GM03348 (cell line): ENCODE measurements at places on chromosomes 4 and X.

DNA sequence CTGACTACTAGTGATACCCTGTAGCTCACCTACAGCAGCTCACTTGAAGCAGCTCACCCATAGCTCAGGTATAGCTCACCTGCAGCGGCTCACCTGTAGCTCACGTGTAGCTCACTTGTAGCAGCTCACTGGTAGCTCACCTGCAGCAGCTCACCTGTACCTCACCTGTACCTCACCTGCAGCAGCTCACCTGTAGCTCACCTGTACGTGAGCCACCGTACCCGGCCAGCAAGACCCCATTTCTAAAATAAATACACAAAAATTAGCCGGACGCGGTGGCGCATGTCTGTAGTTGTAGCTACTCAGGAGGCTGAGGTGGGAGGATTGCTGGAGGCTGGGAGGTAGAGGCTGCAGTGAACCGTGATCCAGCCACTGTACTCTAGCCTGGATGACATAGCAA, 30.6 kb downstream of the SHOX start:
- no peak for DNase-seq

GRCh38 chrX:79107891-79108718, 36.4 kb upstream of the GPR174 start:
- DNase-seq: no peak

- DNase-seq: no peak
Observed at GRCh38 chr4:109211671-109212070, 90.8 kb downstream of the COL25A1 start.

DNA sequence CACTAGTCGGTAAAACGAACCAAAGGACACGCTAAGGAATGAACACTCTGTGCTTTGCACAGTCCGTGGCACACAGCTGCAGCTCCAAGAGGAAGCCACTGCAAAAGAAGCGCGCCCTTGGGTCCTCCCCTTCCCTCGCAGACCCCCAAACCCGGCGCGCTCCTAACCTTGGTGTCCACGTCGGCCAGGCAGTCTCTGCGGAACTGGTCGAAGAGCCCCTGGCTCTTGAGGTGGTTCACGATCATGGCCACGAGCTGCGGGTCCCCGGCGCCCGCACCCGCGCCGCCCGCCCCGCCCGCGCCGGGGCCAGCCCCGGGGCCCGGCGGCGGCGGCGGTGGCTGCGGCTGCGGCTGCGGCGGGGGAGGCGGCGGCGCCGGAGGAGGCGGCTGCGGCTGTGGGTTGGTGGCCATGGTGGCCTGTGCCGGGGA, 333 bp downstream of the BOD1L1 start:
- no peak for DNase-seq

DNA sequence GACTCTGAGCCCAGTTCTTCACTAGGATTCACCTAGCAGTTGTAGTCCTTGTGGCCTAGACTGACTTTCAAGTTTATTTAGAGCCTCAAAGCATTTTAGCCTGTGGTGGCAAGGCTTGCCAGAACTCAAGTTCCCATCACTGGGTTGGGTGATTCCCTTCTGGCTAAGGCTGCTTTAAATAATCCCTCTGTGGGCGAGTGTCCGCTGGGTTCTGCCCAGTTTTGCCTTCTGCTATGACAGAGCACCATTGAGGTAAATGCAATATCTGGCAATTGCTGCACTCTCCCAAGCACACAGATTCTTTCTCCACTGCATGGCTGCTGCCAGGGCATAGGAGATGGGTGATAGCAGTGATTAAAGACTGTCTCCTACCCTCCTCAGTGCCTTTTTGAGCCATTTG, 90.8 kb upstream of the RLIM start:
- no peak for DNase-seq

GRCh38 chr4:139171876-139172691, 4.9 kb downstream of the ELF2 start:
- DNase-seq: peak; percentile 46

DNA sequence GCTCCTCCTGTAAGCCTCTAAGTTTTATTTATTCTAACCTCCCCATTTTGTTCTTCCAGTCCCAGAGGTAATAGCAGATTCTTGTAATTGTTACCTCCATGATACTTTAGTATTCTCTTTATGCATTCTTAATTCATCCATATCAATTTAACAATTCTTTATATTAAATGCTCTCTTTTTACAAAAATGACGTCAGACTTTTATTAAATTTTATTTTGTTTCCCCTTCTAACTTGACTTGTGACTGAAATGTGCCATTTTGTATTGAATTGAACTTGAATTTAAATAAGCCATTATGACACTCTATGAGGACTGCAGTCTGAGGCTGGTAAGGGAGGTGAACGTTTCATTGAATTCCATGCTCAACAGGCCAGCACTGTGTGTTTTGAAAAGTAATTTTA, 60.0 kb upstream of the NUDT10 start:
- DNase-seq: no peak

DNA sequence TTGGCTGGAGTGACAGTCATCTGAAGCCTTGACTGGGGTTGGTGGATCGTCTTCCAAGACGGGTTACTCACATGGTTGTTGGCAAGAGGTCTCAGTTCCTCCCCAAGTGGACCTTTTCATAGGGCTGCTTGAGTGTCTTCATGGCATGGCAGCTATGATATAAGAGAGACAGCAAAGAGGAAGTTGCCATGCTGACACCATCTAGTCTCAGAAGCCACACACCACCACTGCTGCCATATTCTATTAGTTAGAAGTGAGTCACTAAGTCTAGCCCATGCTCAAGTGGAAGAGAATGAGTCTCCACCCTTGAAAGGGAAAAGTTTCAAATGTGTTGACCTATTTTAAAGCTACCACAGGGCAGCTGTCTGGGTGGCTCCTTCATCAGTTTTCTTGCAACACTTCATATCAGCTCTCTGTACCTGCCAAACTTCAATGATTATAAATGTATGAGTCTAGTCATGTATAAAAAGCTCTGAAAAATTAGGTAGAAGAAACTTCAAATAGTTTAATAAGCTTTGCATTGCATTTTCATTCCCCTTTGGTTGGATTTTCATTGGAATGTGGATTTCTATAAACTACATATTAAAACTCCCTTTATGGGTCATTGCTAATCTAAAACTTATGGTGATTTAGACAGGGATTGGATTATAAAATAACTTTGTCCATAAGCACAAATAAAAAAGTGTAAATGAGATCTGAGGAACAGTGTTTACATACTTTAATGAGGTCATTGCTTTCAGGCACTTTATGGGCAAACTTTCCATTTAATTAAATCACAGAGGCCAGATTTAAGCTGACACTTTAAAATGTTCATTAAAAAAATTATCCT, 68.0 kb upstream of the ATXN3L start:
- peak; percentile 6 for DNase-seq

GRCh38 chrX:97405031-97405660, 521.4 kb downstream of the RPA4 start:
- no peak for DNase-seq

- DNase-seq: no peak
Observed at GRCh38 chr4:173243917-173244658, 75.5 kb downstream of the GALNT7 start.

- DNase-seq: peak; percentile 21
Observed at GRCh38 chrX:123884809-123885408, 25.1 kb downstream of the XIAP start.

- no peak for DNase-seq
Observed at GRCh38 chr4:108192056-108192455, 23.3 kb upstream of the LEF1 start.

DNA sequence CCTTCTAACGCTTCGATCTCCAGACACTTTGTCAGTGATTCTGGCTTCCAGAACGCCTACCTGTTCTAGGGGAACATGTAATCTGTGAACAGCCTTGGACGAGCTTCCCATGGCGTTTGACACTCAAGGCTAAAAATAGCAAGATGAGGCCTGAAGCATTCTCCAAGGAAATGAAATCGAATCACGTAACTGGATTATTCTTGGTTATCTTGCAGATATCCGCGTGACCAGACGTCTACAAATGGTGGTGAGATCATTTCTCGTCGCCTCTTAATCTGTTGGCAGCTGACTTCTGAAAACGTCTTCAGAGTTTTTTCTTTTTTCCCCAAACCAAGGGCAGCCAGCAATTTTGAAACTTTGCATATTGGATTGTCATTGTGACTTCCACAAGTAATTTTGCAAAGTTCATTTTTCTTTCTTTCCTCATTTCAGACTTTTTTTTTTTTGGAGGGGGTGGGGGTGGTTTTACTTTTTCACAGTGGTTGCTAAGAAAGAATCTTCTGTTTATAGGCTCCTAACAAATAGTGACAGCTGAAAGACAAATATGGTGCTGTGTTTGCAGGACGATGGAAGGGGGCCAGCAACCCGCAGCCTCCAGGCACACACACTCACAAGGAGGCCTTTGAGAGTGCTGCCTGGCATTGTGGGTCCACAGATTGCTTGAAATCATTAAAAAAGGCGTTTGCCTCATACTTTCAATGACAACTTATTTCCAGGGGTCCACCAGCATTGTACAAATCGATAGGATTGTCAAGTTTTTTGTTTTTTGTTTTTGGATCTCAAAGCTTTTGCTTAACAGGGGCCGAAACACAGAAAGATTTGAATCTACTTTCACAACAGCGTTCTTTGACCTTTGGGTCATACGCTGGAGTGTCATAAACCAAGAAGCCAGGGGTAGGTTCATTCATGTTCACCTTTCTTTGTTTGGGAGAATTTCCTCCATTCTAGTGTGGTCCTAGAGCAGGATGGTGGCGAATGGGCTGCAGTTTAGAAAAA, 32.4 kb upstream of the PDLIM3 start:
- DNase-seq: peak; percentile 15

DNA sequence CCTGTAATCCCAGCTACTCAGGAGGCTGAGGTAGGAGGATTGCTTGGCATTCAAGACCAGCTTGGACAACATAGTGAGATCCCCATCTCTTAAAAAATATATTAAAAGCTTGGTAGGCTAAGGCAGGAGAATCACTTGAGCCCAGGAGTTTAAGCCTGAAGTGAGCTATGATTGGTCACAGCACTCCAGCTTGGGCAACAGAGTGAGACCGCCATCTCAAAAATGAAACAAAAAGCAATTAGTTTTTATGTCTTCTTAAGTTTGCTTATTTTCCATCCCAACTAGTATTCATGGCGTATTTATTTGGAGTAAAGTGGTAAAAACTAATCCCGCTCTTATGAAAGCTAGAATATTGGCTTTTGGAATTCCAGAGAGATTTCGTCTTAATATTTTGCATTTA, 25.4 kb upstream of the PDE5A start:
- DNase-seq: no peak

DNA sequence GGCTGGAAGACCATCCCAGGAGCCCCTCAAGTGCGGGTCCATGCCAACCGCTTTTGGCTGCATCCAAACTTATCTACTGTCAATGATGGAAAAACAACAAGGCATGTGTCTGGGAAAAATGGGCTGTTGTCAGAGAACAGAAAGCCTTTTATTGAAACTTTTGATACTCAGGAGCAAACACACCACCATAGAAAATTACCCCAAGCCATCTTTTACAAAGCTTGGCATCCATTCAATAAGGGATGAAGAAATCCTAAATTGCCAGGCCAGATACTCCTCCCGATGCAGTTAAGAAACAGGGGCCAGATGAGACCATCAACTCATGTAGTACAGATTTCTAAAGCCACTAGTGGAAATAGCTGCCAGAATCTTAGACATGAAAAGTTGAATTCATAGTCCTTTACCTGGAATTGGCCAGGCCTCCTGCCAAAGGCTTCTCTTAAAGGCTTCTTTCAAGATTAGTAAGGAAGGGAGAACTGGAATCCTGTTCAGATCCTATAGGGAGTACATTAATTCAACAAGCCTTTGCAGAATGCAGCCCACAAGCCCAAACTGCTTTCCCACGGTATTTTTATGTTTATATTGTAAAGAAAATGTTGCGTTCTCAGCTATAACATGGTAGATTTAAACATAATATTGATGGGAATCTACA, 145.4 kb upstream of the MAP3K15 start:
- no peak for DNase-seq

DNA sequence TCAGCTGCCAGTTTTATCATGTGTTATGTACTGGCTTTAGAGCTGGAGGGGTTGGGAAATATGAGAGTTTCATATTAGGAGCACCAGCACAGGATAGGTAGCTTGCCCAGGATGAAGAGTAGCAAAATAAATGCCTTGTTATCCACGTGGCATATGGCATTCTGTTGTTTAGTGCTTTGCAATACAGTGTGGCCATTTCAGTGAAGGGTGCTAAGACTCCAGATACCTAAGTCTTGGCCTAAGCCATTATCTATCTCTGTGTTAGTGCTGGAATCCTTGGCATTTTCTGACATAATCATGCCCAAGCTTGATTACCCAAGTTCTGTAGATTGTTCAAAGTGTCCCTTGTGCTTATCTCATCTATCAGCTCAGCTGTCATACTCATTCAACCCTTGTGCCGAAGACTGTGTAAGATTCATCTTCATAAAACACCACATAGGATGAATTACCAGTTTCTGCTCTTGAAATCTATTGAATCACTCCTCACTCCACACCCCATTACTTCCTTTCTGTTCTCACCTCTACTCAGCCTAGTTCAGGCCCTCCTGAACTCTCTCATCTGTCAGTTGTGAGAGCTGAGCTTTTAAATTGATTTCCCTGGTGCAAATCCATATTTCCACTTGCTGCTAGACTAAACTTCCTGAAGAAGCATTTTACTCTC, 73.5 kb downstream of the CLCN5 start:
- peak; percentile 5 for DNase-seq

- DNase-seq: peak; percentile 22
Observed at GRCh38 chr4:14078326-14078725, 450.8 kb upstream of the BOD1L1 start.

DNA sequence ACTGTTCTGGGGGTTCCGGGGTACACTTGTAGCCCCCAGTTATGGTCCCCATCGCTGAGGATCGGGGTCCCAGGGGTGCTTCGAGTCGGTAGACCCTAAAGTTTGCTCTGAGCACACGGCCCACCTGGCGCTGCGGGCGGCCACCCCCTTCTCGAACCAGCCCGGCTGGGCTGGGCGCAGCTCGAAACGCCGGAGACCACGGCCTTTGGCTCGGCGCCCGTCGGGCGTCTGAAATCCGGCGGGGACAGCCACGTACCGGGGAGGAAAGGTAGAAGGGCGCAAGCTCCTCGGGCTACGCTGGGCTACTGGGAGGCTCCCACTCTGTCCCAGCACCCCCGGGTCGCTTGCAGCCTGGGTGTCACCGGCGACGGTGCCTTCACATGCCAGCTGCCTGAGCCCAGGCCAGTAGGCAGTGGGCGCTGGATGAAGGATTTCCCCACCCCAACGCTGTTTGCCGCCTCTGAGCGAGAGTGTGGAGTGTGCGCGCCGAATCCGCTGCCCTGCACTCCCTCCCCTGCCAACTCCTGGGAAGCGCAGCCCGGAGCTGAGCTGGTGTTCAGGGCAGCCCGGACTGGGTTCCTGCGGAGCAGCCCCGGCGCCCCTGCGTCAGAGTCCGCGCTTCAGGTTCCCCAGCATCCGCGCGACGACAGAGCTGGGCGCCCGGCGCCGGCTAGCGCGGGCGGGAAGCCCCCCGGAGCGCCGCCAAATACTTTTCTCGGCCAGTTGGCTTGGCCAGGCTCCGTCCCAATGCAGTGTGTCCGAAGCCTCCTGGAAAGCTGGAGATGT, 637 bp downstream of the MAMLD1 start:
- peak; percentile 50 for DNase-seq

DNA sequence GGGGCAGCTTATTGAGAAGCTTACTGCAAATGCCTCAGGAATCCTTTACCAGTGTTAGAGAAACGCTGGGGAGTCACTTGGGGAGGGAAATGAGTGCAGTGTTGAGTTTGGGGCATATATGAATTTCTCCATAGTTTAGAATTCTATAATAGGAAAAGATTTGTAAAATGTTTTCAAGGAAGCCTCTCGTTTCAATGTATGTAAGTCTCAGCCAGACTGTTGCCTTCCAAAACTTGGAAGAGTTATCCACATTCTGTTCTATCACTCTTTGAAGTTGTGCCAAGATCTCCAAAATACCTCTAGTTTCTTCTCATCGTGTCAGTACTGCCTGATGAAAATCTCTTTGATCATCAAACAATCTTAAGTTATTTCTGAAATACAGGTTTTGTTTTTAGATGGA, 565 bp upstream of the LRCH2 start:
- DNase-seq: no peak

- DNase-seq: no peak
Observed at GRCh38 chrX:54978448-54978847, 15.5 kb downstream of the PFKFB1 start.
